CD4-positive, alpha-beta T cell treated with Interleukin-15 for 1 hour (primary cell): ENCODE measurements at places on chromosomes 3 and 15.

GRCh38 chr3:120983841-120984240 lies 75.8 kb downstream of the STXBP5L start:
- no peak for DNase-seq

- no peak for DNase-seq
These were observed 29.5 kb upstream of the CTSH start for GRCh38 chr15:78974272-78974918.

- no peak for DNase-seq
These were observed 18.8 kb downstream of the BCL2L10 start for GRCh38 chr15:52093539-52094510.

DNA sequence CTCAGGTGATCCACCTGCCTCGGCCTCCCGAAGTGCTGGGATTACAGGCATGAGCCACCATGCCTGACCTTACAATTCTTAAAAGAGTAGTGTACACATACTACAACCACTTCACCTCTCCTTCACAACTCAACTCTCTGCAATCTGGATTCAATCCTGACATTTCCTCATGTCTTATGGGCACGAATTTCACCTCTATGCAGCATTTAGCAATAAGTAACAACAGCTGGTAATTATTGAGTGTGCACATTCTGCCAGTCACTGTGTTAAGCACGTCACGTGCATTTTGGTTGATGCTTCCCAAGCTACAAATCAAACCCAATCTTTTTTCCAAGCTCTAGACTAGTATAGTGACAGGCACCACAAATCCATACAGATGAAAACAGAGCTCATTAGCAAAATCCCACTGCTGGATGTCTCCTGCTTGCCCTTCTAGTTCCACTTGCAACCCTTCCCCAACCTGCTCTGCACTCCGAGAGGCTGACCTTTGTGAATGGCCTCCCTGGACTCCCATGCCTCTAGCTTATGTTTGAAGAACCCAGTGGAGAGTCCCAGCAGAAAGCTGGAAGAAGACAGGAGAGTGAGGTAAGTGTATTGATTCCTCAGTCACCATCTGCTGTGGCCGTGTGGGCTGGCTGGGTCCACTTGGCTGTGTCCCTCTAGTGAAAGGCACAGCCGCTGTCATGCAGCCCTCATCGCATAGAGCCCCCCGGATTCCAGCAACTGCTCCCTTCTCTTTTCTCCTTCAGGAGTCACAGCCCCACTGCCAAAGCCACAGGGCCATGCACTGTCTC lies 176.5 kb downstream of the MEX3B start:
- no peak for DNase-seq

- DNase-seq, result no peak
These were observed 89.2 kb downstream of the CORO2B start for GRCh38 chr15:68667800-68668625.

- DNase-seq, result no peak
These were observed 118.9 kb upstream of the MEIS2 start for GRCh38 chr15:37219211-37219701.

- peak; percentile 30 for DNase-seq
These were observed 626 bp downstream of the SEC62 start for GRCh38 chr3:169966951-169967915.

DNA sequence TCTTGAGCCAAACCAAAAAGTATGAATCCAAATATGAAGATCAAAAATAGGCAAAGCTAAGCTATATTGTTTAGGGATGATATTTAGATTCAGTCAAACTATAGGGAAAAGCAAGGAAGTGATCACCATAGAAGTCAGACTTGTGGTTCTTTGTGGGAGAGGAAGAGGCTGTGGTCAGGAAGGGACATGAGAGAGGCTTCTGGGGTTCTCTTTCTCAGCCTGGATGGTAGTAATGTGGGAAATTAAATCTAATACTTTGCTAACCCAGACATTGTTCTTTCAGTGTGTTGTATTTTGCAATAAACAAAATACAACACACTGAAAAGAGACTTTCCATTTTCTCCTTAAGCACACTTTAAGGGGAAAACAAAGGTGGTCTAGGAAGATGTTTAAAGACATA lies 3.1 kb downstream of the CX3CR1 start:
- DNase-seq, result no peak

DNA sequence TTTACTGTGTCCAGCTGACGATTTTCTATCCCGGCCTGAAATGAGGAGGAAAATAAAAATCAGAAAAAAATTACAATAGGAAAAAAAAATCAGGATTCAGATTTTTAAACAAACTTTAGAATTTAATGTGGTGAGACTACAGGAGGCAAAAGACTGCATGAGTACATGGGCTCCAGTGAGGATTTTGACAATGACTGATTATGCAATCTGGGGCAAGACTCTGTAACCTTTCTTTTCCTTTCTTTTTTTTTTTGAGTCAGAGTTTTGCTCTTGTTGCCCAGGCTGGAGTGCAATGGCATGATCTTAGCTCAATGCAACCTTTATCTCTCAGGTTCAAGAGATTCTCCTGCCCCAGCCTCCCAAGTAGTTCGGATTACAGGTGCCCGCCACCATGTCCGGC lies 29.9 kb downstream of the SPG11 start:
- no peak for DNase-seq

GRCh38 chr3:155863072-155863784 lies 7.2 kb upstream of the GMPS start:
- no peak for DNase-seq

DNA sequence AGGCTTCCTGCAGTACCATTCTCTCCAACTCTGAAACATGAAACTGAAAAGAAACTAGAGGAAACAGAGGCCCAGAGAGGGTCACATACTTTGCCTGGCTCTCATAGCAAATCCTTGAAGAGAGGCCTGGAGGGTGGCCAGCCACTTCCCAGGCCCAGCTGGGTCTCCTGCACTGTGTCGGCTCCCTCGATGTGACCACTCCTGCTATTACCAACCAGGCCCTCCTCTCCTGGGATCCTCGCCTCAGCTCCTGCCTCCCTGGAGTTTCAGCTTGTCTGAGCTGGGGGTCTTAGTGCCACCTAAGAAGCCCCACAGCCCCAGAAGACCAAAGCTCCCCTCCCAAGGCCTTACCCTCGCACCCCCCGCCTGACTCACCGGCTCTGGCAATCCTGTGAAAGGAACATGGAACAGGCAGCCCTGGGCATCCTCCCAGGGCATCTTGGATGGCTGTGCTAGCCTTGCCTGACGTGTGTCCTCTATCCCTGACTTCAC lies 4.6 kb downstream of the LOXL1 start:
- DNase-seq, result no peak

- no peak for DNase-seq
These were observed 602.6 kb downstream of the RSL24D1 start for GRCh38 chr15:54594115-54594514.

DNA sequence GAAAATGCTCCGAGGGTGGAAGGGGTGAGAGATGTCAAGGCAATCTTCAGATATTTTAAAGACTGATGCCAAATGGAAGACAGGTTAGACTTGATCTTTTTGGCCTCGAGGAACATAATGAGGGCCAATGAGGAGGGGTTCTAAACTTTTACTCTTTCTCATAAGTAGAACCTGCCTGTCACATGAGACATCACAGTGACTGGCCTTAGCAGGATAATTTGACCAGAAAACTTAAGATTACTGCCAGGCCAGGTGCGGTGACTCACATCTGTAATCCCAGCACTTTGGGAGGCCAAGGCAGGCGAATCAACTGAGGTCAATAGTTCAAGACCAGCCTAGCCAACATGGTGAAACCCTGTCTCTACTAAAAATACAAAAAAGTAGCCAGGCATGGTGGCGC lies 12.2 kb downstream of the TM4SF4 start:
- no peak for DNase-seq

- no peak for DNase-seq
These were observed 3.6 kb downstream of the ADAMTSL3 start for GRCh38 chr15:83657549-83657948.

DNA sequence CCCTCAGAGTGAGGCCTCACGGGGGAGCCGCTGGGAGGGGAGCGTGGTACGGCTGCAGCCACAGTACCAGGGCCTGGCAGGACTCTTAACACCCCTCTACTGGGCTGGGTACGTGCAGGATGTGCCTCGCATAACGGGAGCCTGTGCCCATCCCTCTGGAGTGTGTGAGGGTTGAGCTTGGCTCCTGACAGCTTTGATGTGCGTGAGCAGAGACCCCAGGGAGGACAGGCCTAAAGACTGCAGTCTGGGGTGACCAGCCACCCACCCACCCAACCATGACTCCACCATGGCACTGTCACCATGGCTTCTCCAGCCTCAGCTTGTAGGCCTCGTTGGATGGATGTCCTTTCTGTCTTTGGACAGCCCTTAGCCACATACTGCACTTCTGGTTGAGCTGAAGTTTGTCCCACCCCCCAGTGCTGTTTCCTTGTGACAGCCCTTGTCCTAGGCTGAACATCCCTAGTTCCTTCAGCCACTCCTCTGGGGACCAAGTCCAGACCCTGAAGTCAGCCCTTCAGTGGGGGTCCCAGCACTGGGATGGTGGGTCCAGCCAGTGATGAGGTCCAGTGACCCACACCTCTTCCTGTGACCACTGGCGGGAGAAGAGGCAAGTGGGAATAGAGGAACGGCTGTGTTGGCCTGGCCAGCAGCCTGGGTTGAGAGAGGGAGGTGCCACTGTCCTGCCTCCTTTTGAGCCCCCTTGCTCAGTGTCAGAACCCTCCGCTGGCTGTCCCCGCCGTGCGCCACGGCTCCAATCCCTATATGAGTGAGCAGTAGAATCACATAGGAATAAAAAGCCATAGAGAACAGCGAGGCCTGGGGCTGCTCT lies 6.1 kb downstream of the GLYCTK start:
- DNase-seq, result no peak

DNA sequence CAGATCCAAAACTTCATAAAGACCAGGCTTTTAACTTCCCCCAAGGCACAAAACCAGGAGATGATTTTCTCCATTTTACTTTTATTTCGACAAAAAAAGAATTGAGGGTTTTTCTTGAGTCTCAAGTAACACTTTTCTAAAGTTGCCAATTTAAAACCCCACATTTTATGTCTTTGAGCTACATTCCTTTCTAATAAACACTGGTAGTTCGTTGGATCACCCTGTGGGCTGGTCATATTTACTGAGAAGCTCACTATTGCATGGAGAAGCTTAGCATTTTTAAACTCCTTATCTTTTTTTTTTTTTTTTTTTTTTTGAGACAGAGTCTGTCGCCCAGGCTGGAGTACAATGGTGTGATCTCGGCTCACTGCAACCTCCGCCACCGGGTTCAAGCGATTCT lies 255.1 kb upstream of the TPM1 start:
- no peak for DNase-seq

DNA sequence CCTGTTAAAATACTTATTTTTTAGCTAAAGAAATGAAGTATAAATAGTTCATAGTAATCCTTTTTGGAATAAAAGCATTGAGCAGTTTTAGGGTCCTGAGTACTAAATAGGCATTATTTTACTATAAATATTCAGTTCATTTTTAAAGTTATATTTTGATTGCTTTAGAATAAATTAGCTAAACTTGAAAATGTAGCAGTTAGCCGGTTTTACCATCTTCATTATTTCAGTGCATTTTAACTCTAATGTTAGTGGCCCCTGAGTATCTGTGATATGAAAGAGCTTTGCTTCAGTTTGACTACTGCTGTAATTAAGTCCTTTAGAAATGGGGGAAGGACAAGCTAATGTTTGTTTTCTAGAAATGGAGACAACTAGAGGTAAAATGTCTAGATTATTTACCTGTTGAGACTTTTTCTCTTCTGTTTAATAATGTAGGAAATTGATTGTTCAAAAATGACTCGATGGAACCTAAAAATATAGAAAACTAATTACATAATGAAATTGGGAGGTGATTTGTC lies 3.6 kb downstream of the SMC4 start:
- DNase-seq, result no peak

GRCh38 chr15:85541744-85542143 lies 161.3 kb downstream of the AKAP13 start:
- no peak for DNase-seq

- DNase-seq, result peak; percentile 79
These were observed 832 bp downstream of the TGFBR2 start for GRCh38 chr3:30607032-30607833.

DNA sequence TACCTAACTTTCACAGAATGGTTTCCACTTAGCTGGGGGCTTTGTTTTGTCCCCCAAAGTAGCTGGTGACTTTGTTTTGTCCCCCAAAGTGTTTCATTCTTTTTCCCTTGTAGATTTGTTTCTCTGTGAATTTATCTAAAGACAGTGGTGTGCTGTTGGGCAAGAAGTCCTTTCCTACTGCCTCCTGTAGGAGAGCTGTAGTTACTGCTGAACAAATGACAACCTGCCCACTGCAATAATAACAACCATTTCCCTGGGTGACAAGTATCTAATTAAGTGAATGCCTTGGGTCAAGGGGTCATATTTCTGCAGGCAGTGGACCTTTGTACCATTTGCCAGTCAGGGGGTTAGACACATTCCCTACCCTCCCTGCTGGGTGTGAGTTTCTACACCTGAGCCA lies 125.4 kb upstream of the BFSP2 start:
- no peak for DNase-seq

GRCh38 chr3:13561376-13561775 lies 12.5 kb downstream of the FBLN2 start:
- DNase-seq, result no peak

DNA sequence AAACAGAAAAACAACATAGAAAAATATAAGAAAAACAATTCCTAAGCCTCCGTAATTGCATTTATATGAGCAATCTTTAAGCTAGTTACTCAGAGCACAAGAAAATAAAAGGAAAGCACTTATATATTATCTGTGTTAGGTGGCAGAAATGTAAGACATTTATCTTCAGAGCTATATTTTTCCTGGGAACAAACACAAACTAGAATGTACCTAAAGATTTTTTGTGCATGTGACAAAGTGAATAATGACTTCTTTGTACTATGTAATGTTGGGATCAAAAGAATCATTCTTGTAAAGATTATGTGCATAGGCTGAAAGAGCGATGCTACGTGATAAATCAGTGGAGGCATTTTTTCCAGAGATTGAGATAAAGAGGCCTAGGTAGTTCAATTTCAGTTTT lies 111.3 kb upstream of the GMNC start:
- DNase-seq, result no peak

DNA sequence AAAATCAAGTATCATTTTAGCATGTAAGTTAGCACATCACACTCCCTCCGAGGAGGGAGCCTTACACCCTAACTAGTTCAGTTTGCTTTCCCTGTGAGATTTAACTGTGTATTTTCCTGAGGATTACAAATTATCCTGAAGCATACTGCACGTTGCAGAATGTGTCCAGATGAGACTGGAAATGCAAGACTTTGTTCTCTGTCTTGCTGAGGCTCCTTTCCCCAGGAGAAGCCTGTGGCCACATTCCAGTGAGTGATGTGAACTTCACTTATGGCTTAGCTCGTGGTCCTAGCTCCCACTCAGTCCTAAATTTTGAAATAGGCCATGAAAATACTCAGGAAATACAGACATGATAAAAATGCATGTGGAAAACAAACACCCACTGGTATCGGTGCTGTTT lies 23.7 kb downstream of the PDZRN3 start:
- no peak for DNase-seq
